ENCODE measurements at places on chromosomes 5 and 9. TPM values are rescaled to one million over a fixed set of nuclear protein-coding genes. Genes with fewer than 3 reads are reported as not detected.

The KIAA1958 gene
- polyA plus RNA-seq: 1.9 TPM

The C9orf50 gene
- not detected for polyA plus RNA-seq

The ITK gene
- 0.03 TPM for polyA plus RNA-seq

GRCh38 chr9:94157050-94157801, 73.0 kb downstream of the PTPDC1 start:
- DNase-seq: peak; percentile 42
- H3K36me3 ChIP-seq: no peaks in the 10 kb centered on the region
- peak overlapping the region; percentile 39 for H3K27ac ChIP-seq
